EL (cell line): ENCODE measurements at places on chromosomes 16 and 17.

GRCh38 chr17:8022360-8023003 lies 16.4 kb upstream of the ALOX15B start:
- DNase-seq, result no peak

DNA sequence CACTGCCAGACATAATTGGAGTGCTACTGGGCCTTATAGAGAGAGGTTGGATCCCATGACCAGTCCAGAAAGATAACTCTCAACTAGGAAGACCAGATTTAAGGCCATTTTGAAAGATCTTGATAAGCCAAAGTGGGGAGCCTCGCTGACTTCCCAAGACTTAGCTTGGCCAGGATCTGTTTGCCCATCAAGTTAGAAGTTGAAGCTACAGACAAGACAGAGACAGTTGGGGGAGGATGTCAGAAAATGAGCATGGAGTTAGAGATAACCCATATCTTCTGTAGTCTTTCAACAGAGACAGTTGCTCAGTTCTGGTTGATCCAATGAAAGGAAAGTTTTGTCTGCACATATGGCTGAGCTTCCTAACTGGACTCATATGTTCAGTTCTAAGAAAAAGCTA lies 267.4 kb downstream of the HS3ST3A1 start:
- DNase-seq, result no peak

- no peak for DNase-seq
Measured at GRCh38 chr16:84194018-84194417, 3.1 kb downstream of the ADAD2 start.

DNA sequence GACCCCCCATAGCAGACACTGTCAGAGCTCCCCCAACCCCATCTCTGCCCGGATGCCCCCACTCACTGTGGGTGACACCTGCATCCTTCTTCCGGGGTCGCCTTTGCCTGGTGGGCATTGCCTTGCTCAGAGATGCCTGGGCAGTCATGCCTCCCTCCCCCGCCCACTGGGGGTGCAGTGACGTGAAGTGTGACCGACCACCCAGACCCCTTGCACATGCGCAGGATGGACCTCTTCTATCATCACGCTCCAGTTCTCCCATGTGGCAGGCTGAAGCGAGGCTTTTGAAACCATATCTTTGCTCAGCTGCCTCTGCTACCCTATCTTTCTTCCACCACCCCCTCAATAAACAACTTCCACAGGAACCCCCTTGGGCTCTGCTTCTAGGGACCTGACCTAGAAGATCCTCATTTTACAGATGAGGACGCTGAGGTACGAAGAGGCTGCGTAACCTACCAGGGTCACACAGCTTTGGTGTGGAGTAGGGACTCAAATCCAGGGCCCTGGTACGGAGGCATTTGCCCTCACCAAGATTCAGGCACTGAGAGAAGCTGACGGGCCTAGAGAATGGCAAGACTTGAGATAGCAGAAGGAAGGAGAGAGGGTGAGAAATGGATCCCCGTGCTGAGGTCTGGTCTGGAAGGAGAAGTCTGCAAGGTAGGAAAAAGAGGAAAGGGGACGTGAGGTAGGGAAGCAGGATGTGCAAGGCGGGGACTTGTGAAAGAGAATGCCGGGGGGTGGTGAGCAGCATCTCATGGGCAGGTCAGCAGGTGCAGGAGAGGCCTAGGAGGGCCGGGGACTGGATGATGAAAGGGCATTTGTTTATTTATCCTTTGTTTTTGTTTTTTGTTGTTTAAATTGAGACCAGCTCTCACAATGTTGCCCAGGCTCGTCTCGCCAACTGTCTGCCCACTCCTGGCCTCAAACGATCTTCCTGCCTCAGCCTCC lies 14.4 kb downstream of the NLRC5 start:
- no peak for DNase-seq

GRCh38 chr17:59299400-59300092 lies 31.9 kb upstream of the YPEL2 start:
- DNase-seq, result no peak
